ENCODE measurements at places on chromosomes 4 and X.

DNA sequence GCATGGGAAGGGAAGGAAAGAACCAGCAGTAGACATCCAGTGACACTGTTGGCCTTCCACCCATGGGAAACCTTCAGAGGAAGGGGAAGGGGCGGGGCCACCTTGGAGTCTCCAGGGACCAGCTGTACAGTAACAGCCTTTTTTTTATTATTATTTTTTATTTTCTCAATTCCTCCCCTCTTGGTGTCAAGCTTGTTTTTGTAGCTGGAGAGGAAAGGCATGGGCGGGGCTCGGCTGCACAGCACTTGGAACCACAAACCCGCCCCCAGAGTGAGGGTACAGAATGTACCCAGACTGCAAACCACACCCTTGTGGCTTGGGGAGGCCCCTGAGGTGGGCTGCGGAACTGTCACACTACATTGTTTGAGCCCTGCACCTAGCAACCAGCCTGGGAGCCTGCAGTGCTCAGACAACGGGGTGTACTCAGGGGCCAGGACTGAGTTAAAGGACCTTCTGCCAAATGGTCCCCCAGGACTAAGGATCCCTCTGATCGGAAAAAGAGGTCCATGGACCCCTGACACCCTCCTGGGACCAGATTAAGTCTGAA is 45.7 kb downstream of the PRPS1 start:
- DNase-seq: no peak

GRCh38 chr4:117385526-117385925 is 300.1 kb upstream of the TRAM1L1 start:
- DNase-seq: no peak

GRCh38 chrX:111837197-111837596 is 38.8 kb upstream of the TRPC5OS start:
- DNase-seq: no peak

DNA sequence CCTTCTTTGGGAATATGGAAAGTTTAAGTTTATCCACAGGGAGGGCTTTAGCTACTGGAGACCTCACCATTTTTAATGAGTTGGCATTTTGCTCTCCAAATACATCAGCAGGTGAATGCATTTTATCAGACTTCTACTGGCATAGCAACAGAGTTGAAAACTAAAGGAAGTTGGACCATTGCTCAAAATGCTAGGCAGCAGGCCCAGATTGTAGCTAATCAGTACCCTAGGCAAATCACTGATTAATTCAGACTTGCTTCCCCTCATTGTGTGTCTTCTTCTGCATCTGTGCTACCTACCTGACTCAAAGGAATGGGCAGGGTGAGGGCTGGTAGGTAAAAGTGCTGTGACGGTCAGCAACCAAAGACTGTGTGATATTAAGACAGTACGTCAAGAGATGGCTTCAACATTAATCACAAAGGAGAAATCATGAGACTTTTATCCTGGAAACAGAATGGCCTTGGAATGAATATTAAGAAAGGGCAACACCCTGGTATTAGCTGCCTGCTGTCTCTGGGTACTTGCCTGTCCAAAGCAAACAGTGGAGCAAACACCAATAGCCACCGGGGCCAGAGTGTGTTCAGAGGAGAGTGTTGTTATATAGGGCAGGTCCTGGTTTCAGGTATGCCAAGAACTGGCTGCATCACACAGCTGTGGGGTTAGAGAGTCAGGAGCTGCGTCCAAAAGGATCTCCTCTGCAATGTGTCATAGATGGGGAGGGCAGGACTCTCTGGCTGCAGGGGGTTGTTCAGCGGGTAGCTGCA is 17.1 kb upstream of the SMIM20 start:
- DNase-seq: no peak

DNA sequence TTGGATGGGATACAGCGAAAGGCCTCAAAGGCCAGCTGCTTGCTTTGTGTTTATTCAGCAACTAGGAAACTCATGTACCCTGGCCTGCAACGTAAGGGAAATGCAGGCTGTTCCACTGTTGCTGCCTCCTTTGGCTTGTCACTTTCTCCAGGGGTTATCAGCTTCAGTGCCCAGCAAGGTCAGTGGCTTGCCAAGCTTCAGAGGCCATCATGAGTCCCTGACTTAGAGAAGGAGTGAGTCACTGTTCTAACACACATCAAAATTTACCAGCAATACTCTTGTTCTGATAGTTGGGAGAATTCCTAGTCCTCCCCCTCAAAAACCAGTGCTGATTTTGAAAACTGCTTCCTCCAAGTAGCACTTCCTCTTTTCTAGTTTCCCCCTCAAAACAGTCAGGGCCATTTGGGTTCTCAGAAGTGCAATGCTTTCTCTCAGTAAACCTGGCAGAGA is 250.8 kb downstream of the ARHGAP24 start:
- DNase-seq: no peak
